Activated CD4-positive, alpha-beta T cell treated with anti-CD3 and anti-CD28 coated beads, Interleukin-10, Interleukin-2, amounts not matched to agents 100 ng/mL and 50 ng/mL, durations not matched to agents 16 hours and 8 hours (primary cell): ENCODE measurements at places on chromosomes 3 and 15.
A peak's percentile ranks its signal among the peaks of the same experiment; 100 is the strongest.

DNA sequence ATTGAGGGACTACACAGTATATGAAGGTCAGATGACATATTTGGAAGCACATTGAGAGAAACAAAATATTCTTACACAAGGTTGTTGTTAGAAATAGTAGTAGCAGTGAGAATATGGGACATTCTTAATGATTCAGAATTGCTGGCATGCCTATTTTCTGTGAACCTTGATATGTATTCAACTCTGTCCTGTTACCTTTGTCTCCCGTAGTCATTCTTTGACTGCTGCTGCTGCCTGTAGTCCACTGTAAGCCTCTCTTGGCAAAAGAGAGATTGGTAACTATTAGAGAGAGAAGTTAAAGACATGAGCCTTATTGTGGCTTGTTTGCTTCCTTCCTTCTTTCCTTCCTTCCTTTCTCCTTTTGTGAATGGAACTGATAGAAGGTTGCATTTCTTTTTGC lies 64.5 kb downstream of the TCF12 start:
- peak; percentile 9 for DNase-seq

DNA sequence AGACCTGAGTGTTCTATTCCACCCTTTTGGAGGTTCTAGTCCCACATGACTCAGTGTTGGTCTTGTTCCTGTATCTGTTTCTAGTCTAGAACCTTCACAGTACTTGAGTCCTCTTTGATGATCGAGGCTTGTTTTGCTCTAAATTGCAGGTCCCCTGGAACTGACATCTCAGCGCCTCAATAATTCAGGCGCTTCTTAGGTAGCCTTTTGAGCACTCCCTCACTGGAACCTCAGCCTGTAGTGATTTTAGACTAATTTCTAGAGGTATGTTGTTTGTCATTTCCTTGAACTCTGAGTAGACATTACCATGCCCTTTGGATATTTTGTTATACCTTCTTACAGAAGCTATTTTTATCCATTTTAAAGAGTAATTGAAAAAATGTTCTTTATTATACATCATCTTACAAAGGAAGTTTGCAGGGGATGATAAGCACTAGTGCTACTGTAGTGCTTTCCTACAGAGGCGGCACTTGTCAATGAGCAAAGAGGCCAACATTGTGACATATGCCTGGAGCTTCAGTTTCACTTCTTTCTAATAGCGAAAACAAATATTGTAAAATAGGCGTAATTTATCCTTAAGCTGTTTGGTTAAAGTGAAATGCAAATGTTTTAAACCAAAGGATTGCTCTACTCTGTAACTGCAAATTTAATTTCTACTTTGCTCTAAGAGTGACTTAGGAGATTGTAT lies 75.7 kb downstream of the EFL1 start:
- peak; percentile 11 for DNase-seq

DNA sequence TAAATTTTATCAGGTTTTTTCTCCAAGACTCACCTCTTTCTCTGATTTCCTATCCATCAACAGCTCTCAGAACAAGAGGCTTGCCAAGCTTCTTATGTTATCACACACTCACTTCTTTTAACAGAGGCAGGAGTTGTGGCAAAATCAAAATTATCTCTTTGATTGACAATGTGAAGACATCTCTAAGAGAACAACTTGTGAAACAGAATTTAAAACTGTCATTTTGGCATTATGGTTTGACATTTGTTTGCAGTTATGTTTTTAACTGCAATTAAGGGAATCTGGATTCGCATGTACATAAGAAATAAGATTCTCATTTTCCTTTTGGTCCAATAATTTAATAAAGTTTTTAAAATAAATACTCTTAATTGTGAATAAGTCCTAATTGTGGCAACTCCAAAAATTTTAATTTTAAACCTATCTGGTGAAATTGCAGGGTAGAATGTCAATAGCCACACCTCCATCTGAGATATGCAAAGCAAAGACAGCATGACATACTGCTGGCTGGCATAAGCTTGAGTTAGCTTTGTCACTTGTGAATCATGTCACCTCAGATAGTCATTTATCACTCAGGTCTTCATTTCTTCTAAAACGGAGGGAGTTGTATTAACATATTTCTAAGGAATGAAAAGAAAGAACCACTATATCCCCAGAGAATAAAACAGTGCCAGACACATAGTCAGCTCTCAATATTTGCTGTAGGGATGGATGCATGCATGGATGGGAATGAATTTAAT lies 158.6 kb downstream of the CCNL1 start:
- DNase-seq, result no peak

DNA sequence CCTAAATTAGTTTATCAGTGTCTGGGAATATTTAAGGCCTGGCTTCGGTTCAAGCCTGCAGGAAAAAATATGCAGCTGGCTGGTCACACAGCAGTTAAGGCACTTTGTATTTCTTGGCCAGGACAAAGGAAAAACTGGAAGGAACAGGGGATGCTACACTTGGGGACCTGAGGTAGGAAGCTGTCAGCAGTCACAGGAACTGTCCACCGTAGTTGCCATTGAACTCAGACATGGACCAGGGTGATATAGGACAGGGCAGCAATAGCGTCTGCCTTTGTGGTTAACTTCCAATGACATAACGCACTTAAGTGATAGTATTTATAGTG lies 49.1 kb downstream of the NR1D2 start:
- no peak for DNase-seq

- no peak for DNase-seq
Measured at GRCh38 chr3:139198929-139199328, 144.9 kb upstream of the MRPS22 start.
